ENCODE measurements at places on chromosomes 11 and 22.

DNA sequence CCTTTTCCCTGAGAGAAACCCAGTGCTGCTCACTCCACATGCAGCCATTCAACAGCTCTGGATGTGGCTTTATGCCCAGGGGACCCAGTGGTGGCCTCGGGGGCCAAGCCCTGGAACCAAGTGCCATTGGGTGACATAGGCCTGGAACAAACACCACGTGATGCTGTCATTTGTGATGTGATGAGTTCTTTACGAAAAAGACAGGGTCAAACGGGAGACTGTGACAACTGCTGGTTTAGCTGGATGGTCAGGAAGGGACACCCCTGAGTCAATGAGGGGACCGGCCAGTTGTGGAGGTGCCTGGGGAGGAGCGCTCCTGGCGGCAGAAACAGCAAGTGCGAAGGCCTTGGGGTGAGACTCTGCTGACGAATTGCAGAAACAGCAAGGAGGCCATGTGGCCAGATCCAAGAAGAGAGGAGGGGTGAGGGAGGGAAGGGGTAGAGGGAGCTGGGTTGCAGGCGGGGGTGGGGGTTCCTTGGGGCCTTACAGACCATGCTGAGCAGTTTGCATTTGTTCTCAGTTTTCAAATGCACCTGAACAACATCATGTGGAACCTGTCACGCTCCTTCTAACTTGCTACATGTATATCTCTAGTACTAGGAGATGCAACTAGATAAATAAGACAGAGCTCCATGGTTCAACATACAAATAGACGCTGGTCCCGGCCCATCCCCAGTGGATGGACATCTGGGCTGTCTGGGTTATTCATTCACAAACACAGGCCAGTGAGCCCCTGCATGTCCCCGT is 56.1 kb downstream of the IGLL5 start:
- no peak for DNase-seq

GRCh38 chr11:77519847-77520246 is 46.0 kb upstream of the PAK1 start:
- no peak for DNase-seq

GRCh38 chr11:37504060-37504611 is 906.1 kb upstream of the RAG2 start:
- no peak for DNase-seq

DNA sequence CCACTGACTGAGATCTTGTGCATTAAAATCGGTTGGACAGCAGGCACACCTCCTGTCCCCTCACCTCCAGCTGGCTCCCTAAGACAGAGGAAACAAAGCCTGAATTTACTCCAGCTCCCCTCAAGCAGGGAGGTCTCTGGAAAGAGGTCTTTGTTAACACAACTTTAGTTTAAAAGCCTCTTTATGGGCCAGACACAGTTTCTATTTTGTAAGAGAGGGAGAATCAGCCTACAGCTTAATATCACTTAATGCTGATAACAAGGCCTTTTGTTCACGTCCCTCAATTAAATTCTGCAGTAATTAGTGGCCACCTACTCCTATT is 36.3 kb downstream of the PLEKHA7 start:
- no peak for DNase-seq

DNA sequence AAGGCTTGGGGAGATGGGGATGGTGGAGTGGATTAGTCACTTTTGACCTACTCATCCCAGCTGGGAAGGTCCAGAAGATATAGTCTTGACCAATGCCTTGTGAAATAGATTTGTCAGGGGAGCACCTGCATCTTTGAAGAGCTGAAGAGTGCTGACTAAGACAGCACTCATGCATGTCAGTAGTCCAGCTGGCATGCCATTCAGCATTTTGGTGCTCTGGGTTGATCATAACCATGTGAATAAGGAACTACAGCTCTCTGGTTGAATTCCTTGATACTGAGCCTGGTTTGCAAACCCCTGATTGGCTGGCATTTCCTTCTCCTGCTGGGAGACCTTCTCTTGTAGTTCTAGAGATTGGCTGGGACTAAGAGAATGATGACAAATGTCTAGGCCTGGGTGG is 106.8 kb upstream of the ALX4 start:
- DNase-seq = no peak

GRCh38 chr11:126366064-126366822 is 10.8 kb downstream of the ST3GAL4 start:
- no peak for DNase-seq
